ENCODE measurements at places on chromosomes 6 and 20.
A peak's percentile ranks its signal among the peaks of the same experiment; 100 is the strongest.

- no peak for DNase-seq
These were observed 260.5 kb upstream of the EPHA7 start for GRCh38 chr6:93679836-93680235.

DNA sequence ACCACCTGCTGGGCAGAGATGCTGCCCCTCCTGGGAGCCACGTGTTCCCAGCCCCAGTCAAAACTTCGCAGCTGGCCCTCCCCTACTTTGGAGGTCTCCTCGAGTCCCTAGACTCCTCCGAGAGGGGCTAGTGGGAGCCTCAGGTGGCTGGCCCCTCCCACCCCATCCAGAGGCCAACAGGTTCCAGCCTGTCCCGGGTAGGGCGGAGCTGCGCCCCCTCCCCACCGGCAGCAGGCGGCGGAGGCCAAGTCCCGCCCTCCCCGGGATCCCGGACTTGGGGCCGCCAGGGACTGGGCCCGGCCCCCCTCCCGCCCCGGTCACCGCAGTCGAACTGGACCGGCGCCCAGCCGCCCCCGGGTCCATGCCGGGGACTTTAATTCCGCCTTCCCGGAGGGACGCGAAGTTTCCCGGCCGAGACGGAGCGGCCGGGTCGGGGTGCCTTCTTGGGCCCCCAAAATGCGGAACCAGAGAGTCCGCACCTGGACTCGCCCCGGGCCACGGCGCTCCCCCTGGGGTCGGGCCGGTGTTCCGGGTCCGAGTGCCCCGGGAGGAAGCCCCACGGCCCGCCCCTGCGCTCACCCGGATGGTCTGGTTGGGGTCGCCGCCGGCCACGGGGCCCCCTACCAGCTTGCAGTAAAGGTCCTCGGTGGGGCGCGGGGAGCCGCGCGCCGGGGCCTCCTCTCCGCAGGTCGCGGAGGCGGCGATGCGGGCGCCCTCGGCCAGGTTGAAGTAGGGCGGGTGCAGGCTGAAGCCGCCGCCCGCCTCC, 559 bp downstream of the LAMA5 start:
- DNase-seq = peak; percentile 52

DNA sequence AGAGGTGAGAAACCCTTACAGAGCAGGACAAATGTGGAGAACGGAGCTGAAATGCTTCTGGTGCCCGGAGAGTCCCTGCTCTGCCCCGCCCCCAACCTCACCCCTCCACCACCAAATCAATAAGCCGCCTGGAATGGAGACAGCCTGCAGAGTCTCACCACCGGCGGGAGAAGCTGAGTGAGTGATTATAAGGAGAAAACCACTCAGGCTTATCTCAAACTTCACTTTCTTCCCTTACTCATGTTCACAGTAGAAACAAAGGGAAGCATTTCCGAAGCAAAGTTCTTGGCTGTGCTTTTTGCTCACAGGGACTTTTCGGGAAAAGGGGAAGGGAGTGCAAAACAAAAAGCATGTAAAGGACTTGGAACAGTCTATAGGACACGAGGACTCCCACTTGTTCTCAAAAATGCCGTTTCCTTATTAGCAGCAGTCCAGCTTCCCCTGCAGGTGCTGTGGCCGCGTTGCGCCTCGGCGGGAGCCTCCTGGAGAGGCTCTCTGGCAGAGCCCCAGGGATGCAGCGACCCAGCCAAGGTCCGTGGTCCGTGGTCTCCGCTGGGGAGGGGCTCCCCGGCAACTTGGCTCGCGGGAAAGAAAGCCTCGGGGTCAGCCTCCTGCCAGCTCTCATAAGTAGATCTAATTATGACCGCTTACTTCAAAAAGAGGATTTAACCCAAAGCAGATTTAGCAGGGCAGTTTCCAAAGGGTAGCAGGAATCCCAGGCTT, 64.8 kb upstream of the TMEM30A start:
- peak; percentile 38 for DNase-seq

GRCh38 chr6:25927178-25927577, 3.3 kb downstream of the SLC17A2 start:
- no peak for DNase-seq

- DNase-seq = no peak
These were observed 74.7 kb downstream of the SOBP start for GRCh38 chr6:107564589-107564951.

GRCh38 chr6:1786455-1787453, 177.0 kb downstream of the FOXC1 start:
- no peak for DNase-seq

GRCh38 chr6:51562198-51562597, 525.2 kb downstream of the PKHD1 start:
- no peak for DNase-seq

DNA sequence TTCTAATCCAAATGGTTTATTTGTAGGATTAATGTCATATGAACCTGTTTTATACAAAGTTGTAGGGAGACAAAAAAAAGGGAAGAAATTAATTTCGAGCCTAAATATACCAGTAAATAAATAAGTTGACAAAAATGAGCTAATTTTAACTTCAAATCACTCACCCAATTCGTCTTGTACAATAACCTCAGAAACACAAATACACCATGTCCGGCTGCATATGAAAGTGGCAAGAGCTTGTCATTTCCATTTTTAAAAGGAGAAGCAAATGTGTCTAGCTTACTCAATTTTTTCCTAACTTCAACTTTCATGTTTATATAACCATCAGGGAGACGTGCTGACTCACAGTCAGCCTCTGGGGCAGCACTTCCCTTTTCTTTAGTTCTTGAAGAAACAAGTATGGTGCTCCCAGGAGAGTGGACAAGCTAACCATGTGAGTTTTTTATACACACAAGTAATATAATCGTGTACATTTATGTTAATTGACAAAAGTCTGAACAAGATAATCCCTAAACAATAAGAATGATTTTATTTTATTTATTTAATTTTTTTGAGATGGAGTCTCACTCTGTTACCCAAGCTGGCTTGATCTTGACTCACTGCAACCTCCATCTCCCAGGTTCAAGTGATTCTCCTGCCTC, 55.5 kb upstream of the SGK1 start:
- DNase-seq = peak; percentile 87

- DNase-seq = no peak
These were observed 56.3 kb upstream of the FAM184A start for GRCh38 chr6:119134752-119135151.

DNA sequence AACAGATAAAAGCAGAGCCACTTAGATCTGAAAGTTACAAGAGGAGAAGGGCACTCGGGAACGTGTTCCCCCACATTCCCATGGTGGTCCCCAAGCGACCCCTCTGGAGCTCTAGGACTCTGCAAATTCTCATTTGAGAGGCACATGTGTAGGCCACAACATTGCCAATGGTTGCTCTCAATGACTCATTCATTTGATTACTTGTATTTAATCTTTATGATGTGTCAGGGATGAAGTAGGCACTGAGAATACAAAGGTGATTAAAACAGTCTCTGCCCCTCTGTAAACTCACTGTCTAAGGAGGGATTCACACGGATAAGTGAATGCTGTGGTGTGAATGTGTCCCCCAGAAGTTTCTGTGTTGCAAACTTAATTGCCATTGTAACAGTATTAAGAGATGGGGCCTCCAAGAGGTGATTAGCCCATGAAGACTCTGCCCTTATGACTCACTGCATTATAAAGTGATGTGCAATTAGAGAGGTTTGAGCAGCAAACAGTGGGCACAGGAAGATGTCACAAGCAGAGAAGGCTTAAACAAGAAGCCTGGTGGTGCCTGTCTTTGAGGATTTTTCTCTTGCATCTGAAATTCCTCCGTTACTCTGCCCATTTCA, 34.0 kb upstream of the TRAM2 start:
- no peak for DNase-seq

DNA sequence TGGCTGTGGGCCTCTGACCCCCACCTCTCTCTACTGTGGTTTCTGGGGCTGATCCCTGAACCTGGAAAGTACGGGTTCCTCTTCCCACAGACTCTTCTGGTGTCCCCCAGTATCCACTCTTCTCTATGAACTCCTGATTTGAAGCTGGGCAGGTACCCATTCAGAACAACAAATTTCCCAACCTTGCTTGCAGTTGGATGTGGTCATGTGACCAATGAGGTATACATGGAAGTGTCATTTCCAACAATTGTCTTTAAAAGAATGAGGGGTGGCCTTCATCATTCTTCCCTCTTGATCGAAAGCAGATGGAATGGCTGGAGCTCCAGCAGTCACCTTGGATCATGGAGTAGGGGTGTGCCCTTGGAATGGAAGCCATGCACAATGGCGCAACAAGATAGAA, 128.0 kb upstream of the MLN start:
- DNase-seq = no peak

GRCh38 chr6:9405825-9406224, 970.5 kb upstream of the SLC35B3 start:
- DNase-seq = no peak

- DNase-seq = no peak
These were observed 490.4 kb upstream of the ADGRB3 start for GRCh38 chr6:68144667-68145066.

DNA sequence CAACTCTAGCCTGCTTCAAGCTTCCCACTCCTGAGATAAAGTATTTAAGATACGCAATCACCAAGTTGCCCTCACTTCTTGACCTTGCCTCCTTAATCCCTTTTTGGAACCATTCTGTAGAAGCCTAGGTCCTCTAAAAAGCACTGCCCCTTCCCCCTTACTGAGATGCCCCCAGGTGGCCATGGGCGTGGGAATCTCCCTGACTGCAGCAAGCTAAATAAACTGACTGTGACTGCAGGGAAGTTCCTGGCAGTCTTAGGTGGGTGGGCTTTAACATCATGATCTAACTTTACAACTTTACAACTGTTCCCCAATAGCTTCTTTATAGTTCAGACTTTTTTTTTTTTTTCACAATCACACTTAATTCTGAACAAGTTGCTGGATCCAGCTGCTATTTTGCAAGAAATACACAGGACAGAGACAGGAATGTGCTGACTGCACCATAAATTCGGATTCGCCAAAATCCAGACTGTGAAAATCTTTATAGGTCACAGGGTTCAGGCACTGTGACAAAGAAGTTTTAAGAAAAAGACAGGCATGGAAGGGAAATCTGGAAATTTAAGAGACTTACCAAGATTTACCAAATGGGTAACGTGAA, 344.2 kb upstream of the SULF2 start:
- no peak for DNase-seq

GRCh38 chr20:58237318-58238132, 9.1 kb upstream of the ANKRD60 start:
- no peak for DNase-seq

DNA sequence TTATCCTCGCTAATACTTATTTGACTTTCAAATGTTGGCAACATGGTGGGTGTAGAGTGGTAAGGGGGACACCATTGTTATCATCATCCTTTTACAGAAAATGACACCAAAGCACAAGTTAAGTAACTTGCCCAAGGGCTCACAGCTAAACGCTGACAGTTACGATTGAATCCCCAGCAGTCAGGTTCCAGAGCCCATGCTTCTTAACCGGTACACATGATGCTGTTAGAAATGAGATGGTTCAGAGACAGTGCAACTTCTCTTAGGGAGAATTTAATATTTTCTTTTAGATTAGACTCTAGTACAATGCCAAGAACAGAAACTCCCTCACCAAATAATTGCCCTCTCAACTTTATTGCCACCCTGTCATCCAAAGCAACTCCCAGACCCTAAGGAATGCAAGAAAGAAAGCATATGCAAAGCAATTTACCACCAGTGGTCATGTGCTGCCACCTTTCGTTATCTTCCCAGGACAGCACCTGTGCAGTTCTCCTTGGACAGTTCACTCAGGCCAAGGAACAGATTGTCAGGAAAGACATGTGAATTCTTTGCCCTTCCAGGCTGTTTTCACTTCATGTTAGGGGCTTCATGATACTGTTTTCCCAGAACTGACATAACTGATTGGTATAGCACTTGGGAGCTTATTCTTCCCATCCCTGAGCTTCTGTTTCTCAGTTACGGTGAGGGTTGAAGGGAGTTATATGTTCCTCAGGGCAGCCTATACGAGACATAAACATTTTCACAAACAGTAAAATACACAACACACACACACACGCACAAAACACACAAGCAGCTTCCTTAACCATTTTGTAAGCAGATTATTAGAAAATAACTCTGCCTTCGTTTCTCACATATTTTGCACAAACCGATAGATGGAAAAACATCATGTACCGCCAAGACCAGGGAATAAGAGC, 5.1 kb downstream of the HLA-DMA start:
- DNase-seq = peak; percentile 67

GRCh38 chr6:125944434-125944816, 12.1 kb upstream of the HINT3 start:
- peak; percentile 97 for DNase-seq

GRCh38 chr6:49732781-49733180, 11.4 kb downstream of the CRISP3 start:
- no peak for DNase-seq

DNA sequence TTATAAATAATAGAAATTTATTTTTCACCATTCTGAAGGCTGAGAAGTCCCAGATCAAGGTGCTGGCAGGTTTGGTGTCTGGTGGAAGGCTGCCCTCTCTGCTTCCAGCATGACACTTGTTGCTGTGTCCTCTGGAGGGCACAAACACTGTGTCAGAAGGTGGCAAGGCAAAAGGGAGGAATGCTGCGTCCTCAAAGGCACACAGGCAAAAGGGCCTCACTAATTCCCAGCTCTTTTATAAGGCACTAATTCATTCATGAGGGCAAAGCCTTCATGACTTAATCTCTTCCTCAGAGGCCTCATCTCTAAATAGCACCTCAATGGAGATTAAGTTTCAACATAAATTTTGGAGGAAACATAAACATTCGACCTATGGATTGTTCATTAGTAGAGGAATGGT, 209.5 kb upstream of the SMLR1 start:
- no peak for DNase-seq

- DNase-seq = no peak
These were observed 20.5 kb downstream of the CPNE5 start for GRCh38 chr6:36818756-36819155.

DNA sequence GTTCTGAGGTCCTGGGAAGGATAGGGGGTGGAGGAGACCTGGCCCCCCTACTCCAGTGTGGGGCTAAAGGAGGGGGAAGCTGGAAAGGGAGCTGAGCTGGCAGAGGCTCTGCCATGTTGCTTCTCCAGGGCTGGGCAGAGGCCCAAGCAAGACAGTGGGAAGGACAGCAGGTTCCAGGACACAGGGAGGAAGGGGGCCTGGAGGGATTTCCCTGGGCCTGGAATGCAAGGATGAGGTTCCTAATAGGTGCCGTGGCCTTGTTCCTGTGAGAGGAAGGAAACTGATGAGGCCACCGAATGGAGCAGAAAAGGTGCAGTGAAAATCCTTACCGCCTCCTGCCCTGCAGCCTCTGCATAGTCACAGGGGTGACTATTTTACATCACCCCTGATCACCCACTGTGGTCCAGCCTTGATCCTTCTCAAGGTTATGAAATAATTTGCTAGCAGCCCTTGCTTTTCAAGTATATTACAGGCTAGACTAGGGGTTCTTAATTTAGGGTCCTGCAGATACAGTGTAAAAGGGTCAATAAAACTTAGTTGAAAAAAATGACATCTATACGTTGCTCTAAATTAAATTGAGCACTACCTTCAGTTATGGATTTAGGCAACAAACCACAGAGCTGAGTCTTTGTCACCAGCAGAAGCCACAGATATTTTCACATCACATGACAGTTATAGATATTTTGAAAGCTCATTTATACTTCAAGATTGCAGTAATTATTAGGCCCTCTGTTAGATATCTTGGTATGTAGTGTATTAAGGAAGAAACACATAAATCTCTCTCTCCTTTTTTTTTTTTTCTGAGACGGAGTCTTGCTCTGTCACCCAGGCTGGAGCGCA, 45.7 kb upstream of the RNF24 start:
- no peak for DNase-seq
